ENCODE measurements at places on chromosomes 3 and 15. TPM values are rescaled to one million over a fixed set of nuclear protein-coding genes. Genes with fewer than 3 reads are reported as not detected.

The SERPINI2 gene
- total RNA-seq, result not detected

The SCG5 gene
- 0.49 TPM for total RNA-seq

The LXN gene
- total RNA-seq, result 50.6 TPM

The SKOR1 gene
- under 0.01 TPM for total RNA-seq

Data from bladder microvascular endothelial cell (primary cell).